ENCODE measurements at places on chromosomes 5 and 9.

DNA sequence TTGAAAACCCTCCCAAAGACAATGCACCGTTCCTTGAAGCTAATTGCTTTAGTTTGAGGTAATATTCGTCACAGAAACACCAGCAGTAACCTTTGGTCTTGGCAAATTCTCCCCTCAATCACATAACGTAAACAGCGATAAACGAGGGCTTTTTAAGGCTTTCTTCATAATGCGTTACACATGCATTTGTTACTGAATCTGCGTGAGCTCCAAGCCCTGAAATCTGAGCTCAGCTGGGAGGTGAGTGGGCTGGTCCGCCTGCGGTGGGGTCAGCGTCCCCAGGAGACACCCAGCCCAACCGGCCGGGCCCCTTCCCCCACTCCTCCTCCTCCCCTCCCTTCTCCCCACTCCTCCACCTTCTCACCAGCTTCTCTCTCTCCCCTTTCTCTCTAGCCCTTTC, 91.1 kb downstream of the BARX1 start:
- no peak for DNase-seq

DNA sequence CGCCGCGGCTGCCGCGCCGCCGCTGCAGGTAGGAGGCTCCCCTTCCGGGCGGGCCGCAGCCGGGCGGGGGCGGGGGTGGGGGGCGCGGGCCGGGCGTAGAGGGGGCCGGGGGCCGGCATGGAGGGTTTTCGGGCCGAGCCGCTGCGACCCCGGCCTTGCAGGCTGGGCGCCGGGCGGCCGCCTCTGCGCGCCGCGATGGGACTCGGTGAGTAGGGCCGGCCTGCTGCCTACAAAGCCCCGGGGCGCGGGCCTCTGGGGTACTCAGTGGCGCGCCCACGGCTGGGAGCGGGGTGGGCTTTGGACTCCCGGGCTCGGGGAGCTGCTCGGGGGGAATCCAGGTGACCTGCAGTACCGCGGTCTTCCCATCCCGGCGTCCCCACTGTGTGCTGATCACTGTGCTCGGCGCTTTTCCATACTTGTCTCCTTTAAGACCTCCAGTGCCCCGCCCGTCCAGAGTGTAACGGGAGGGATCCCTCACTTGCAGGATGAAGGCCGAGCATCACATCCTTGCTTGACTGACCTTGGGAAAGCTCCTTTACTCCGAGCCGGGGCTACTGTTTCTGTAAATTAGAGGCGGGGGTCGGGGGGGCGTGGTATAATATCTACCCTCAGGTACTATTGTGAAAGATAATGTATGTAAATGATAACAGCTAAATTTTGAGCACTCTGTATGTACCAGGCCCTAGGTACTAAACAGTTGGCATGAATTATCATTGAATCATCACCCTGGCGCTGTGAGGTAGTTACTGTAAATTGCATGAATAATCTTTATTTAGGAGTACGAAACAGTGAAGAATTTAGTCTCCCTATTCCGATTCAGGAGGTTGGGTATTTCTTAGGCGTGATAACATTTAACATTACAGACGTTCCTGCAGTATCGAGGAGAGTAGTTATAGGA, 672 bp downstream of the MSANTD3 start:
- DNase-seq, result no peak

- DNase-seq, result no peak
Measured at GRCh38 chr5:54217826-54218503, 92.4 kb downstream of the ARL15 start.

DNA sequence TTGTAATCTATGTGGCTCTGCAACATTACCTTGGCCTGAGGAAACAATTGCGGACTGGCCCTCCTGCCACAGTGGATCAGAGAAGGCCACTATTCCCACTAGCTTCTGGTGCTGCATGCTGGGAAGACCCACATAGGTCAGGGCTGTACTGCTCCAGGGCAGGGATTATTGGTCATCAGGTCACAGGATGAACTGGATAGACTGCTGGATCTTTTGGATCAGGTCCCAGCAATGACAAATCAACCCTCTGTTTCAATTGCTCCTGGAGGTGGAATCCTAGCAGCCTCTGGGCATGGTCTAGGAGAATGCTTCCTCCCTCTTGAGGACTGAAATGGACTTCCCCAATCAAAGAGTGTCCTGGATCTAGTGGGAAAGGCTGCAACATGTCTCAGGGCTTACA, 66.7 kb upstream of the PHF24 start:
- DNase-seq, result no peak

DNA sequence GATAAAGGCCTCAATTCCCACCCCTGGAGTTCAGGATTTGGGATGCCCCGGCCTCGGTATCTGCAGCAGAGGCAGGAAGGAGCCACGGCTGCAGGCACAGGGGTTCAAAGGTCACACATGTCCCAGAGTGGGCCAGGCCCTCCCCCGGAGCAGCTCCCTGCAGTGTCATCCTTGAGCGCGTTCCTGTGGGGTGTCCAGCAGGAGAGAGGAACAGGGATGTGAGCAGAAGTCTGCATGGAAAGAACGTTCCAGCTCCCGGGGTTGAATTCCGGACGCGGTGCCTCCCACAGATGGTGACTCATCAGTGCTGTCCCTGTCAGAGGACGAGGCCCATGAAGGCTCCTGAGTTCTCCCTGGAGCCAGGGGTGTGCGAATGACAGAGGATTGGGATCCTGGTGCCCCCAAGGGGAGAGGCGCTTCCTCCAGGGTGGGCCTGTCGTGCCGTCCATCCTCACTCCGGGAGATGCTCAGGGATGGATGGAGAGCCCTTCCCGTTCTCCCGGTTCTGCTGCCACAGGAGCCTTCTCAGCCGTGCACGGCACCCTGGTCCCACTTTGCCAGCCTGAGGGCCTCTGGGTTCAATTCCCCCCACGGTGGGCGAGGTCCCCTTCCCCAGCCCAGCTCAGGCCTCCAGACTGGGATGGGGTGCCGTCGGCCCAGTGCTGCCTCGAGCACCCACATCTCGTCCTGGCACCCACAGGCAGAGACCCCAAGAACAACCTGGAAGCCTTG, 3.1 kb downstream of the LCN1 start:
- DNase-seq, result no peak

- no peak for DNase-seq
Measured at GRCh38 chr5:25027061-25027460, 382.3 kb upstream of the CDH10 start.

DNA sequence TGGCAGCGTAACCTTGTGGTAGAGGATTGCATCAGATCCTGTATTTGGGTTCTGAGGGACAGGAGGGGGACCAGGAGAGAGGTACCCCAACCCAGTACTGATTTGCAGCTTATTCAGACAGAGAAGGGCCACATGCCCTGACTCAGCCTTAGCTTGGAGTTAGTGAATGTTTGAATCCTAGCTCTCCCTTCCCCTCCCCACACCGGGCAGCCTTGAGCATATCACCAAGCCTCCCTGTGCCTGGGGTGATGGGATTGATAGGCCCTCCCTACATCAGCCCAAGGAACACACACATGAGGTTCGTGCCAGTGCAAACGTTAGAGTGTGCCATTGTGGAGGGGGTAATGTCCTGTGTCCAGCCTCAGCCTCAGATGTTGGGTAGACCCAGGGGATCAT, 71.9 kb downstream of the AMBP start:
- DNase-seq, result no peak

DNA sequence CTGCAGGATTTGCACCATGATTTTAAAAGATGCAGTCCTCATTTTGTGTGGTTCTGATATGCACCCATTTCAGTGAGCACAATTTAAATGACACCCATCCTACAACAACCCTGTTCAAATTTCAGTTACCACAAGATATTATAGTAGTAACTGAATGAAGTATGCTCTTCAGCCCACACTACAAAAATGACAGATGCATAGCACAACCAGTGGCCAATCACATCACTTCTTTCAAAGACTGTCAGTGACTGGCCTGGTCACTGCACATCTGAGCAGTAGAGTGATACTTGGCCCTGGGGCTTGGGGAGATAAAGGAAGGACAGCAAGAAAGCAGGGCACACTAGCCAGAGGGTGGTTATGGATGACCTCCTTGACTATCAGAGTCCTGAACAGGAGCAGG, 19.8 kb upstream of the IFNK start:
- no peak for DNase-seq

DNA sequence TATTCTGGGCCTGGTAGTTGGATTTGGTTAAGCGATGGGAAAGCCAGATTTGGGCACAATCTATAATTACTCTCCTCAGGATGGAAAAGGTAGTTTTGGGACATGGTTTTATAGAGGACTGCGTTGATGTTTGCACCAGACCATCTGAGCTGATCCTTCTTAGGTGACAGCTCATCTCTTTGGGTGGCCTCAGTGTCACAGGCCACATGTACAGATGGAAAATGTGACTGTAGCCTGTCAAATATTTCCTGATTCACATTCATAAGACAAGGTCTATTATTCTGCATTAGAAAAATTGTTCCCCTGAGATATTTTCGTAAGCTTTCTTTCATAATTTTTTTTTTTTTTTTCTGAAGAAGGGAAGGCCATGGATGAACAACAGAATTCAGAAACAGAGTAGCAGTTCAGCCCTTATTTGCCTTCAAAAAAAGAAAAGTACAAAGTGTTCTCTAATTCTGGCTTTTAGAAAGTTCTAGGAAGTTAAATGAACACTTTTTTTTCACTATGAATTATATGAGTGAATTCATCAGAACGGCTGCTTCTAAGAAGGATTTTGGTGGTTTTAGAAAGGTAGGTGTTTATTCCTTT, 81.0 kb downstream of the NNT start:
- DNase-seq, result no peak

DNA sequence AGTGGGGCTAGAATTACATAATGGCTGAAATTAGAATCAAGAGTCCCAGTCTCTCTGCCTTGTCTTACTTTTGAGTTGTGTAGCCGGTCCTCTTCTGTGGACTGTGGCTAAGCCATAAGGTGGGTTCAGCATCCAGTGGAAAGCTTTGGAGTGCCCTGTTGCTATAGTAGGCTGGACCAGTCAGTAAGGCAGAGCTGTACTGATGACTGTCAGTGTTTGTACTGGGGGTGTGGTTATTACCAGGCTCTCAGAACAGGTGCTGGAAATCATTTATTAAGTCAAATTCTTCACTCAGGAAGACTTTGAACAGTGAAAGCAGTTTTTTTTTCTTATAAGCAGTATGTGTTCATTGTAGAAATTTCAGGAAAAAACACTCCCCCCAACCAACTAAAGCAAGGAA, 129.4 kb downstream of the ZSWIM6 start:
- DNase-seq, result no peak

DNA sequence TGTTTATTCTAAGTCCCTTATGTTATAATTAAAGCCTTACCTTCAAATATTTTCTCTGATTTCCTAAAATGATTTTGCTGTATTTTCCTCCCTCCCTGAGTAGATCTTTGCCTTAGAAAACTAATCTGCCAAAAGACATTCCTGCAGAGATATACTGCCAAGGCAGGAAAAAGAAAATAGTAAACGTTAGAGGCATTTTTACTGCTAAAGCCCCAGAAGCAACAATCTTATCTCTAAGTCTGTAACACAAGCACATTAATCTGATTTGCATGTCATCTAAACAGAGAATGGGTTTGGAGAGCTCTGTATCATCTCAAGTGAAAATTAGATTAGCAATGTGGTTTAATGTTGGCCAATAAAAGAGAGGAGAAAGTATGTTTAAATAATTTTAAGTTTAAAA, 847.7 kb downstream of the MAT2B start:
- no peak for DNase-seq

DNA sequence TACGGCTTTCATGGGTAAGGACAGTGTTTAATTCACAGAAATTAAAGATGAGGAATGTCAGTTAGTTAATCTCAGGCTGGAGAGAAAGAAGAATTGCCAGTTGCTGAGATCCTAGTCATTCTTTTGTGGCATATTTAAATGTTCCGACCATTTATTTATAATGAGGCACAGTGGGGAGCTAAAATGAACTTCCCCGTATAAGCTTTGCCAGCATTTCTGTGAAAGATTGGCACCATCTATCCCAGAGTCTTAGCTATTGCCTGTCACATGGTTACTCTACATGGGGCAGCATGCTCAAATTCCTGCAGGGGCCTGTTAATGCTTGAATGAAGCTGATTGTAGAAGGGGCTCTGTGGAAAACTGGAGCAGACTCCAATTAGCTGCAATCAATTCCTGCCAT, 314.1 kb downstream of the PRELID2 start:
- DNase-seq, result no peak

- DNase-seq, result no peak
Measured at GRCh38 chr5:156758011-156758791, 91.9 kb upstream of the PPP1R2B start.

DNA sequence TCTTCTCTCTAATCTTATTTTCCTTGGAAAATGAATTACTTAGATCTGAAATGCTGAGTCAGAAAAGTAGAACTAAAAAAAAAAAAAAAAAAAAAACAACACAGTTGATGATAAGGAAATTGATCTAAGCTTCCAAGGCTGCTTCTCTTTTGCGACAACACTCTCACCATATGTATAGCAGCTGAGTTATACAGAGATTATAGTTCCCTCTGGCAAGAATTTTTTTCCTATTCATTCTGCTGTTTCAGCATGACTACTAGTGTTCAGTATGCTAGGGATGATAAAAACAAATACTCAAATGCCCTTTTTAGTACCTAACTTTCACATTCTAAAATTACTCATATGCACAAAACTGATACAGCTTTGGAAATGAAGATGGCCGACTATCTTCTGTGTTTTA, 267.3 kb downstream of the MLLT3 start:
- no peak for DNase-seq

DNA sequence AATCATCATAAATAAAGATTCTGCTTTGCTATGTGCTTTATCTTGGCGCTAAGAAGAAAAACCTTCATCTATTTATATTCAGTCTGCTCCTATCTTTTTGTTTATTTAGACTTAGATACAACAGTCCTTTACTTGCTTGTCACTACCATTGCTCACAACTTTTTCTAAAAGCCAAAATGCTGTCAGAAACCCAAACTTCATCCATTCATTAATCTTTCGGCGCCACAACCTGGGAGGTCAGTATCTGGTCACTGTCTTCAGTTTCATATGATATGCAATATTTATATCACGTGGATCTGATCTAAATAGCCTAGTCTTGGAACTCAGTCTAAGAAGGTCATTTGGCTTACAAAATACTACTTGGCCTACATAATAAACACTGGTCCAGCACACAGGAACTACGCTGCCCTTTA, 159.3 kb upstream of the TARS1 start:
- no peak for DNase-seq

DNA sequence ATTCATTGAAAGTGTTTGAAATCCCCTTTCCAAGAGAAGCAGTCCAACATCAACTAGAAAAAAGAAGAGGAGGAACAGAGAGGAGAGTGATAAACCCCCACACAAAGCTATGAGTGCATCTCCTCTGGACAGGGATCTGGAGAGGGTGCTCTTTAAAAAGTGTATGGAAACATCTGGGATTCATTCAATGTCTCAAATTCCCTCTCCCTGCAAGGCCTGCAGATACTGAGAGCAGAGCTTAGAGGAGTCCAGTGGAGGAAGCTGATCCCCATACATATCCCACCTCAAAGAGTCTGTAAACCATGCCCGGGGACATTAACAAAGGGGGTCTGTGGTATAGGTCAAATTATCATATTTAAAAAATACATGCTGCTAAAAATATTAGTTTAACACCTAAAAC, 2.2 kb downstream of the SPOCK1 start:
- no peak for DNase-seq

GRCh38 chr5:138686668-138687067, 66.6 kb upstream of the CTNNA1 start:
- DNase-seq, result no peak

Data from stimulated activated CD4-positive, alpha-beta T cell treated with anti-CD3 and anti-CD28 coated beads, TNF-alpha, amount 100 ng/mL, for 48 hours (primary cell).